ENCODE measurements at places on chromosomes 5 and 9.

- DNase-seq = no peak
These were observed 86.6 kb upstream of the SLC24A2 start for GRCh38 chr9:19875291-19875920.

GRCh38 chr5:128304791-128305190 is 221.2 kb downstream of the SLC12A2 start:
- no peak for DNase-seq

- DNase-seq = no peak
These were observed 348.1 kb upstream of the PTGER4 start for GRCh38 chr5:40331616-40332015.

GRCh38 chr5:43639566-43639965 is 36.6 kb downstream of the NNT start:
- DNase-seq = no peak

DNA sequence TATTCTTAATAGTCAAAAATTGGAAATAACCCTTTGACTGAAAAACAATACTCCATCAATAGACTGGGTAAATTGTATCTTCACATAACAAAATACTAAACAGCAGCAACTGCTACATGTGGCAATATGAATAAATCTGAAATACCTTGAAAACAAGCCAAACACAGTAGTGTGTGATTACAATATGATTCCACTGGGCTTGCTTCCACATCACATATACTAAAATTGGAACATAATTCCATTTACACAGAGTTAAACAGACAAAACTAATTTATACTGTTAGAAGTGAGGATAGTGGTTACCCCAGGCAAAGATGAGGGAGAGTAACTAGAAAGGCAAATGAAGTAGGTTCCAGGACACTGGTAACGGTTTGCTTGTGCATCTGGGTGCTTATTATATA is 20.4 kb downstream of the FNIP1 start:
- no peak for DNase-seq

Data from pancreas (tissue), 10 donors.